ENCODE measurements at places on chromosomes 5 and 9. TPM values are rescaled to one million over a fixed set of nuclear protein-coding genes. Genes with fewer than 3 reads are reported as not detected.

The DCANP1 gene
- polyA plus RNA-seq: not detected

The PFN3 gene
- not detected for polyA plus RNA-seq

The FREM1 gene
- polyA plus RNA-seq: 3.1 TPM

The TLX3 gene
- polyA plus RNA-seq: not detected
